ENCODE measurements at places on chromosomes 1 and 21. TPM values are rescaled to one million over a fixed set of nuclear protein-coding genes. Genes with fewer than 3 reads are reported as not detected.

GRCh38 chr1:233863901-233864545, 40.5 kb upstream of the SLC35F3 start:
- no peak for DNase-seq

DNA sequence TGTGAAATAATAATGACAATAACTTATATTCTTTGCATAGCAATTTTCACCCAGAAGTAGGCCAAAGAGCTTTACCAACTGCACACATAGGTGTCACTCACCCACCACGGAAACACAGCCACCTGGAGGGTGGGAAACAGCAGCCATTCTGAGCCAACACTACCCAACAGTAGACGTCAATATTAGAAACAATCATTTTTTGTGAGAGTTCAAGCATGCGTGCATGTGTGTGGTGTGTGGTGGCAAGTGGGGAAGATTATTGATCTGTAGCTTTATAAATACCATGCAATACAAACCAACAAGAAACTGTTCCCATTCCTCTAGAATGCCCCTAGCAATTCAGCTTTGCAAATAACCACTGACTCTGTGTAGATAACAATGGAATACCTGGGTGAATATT, 19.1 kb downstream of the PROX1 start:
- no peak for DNase-seq

- no peak for DNase-seq
Observed at GRCh38 chr1:185674201-185674600, 60.0 kb upstream of the HMCN1 start.

GRCh38 chr21:15742052-15742670, 12.4 kb downstream of the USP25 start:
- DNase-seq, result no peak

GRCh38 chr21:32411350-32412161, 950 bp upstream of the EVA1C start:
- peak; percentile 93 for DNase-seq

DNA sequence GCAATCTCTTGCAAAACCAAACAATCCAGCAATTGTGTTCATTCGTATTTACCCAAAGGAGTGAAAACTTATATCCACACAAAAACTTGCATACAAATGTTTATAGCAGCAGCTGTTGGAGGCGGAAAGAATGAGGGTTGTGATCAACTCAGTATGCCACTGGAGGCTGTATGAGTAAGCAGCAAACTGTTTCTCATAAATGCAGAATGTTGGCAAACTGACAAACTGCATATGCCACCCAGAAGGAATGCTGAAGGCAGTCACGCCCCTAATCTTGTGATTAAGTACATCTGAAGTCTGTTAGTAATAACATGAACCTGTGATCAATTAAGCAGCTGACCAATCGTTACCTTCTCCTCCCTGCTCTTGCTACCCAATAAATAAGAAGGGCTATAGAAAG, 60.5 kb upstream of the CR2 start:
- no peak for DNase-seq

- DNase-seq, result no peak
Observed at GRCh38 chr1:77313491-77313890, 31.7 kb downstream of the AK5 start.

- no peak for DNase-seq
Observed at GRCh38 chr1:156229809-156230472, 12.0 kb upstream of the BGLAP start.

DNA sequence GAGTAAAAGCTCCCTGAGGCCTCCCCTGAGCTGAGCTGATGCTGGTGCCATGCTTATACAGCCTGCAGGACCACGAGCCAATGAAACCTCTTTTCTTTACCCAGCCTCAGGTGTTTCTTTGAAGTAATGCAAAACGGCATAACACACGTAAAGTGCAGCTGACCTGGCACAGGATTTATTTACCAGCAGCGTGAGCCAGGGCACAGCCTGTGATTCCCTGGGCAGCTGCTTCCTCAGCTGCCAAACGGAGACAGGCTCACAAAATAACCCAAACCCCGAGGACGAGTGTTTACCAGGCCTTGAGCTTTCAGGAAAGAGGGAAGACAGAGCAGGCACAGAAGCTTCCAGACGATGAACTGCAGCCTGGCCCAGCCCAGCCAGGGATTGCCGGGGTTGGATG, 120.6 kb upstream of the ARHGEF16 start:
- no peak for DNase-seq

DNA sequence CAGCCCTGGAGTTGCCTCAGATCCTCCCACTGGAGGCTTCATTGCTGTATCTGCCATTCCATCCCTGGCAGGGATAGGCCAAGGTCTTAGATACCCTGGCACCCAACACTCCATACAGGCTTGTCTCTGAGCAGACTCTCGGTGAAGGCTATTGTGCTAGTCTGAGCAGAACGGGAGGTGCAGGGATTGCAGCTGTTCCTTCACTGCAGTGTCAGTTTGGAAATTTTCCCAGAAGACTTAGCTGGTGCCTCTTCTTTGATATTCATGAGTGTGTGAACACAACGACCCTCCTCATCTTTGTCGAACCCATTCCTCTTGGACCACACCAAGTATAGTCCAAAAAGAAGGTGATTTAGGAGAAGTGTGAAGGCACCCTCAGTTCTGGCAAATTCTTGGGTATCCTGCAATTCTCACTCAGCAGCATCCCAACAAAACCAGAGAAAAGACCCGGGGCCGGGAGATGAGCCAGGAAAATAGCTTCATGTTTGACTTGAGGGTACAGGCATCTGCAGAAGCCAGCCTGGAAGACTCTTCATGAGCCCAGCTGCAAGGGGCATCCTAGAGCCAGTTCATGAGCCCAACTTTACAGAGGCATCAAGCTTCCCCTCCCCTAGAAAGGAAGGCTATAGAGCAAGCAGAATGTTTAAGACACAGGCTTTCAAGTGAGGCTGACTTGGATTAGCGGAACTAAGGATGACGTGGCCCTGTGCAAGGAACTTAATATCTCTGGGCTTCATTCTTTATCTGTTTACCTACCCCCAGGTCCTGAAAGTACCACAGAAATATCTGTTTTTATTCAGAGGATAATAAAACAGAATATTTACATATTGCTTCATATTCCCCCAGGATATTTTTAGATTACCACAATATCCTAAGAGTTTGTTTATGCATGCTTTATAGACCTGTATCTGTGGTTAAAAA, 38.8 kb upstream of the HAO2 start:
- no peak for DNase-seq

DNA sequence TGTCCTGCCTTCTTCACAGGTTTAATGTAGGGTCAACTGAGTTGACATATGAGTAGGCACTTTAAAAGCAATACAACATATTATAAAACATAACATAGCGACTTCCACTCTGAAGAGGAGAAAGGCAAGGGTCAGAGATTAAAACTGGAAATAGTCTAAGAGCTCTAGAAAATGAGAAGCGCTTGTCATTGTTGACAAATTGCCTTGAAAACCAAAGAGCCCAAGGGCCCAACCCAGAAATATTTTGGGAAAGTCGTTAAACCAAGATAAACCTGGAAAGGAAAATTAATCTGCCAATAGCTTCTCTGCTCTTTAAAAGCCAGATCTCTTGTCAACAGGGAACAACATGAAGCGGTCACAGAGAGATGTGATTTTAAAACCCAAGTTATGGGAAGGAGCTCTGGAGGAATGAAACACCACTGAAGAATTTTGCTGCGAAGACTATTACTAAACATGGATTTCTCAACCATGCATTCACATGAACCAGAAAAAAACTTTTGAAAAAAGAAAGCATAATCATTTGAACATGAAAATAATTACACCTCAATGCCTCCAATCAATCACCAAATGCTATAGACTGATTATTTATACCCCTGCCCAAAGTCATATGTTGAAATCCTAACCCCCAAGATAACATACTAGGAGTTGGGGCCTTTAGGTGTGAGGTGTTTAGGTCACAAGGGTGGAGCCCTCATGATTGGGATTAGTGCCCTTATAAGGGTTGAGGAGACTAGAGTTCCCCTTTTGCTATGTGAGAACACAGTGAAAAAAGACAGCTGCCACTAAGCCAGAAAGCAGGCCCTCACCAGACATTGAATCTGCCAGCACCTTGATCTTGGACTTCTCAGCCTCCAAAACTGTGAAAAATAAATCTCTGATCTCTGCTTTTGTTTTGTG, 33.0 kb upstream of the MTF1 start:
- no peak for DNase-seq

DNA sequence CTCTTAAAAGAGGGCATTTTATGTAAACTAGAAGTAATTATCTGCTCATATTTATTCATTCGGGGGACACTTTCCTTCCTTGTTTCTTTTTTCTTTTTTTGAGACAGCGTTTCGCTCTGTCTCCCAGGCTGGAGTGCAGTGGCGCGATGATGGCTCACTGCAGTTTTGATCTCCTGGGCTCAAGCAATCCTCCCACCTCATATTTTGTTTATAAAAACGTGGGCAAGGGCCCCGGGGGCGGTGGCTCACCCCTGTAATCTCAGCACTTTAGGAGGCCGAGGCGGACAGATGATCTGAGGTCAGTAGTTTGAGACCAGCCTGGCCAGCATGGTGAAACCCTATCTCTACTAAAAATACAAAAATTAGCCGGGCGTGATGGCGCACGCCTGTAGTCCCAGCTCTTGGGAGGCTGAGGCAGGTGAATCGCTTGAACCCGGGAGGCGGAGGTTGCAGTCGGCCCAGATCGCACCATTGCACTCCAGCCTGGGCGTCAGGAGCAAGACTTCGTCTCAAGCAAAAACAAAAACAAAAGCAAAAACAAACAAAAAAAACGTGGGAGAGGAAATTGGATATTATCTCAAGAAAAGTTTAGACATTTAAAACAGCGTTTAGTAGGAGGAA, 926 bp upstream of the DFFA start:
- no peak for DNase-seq

DNA sequence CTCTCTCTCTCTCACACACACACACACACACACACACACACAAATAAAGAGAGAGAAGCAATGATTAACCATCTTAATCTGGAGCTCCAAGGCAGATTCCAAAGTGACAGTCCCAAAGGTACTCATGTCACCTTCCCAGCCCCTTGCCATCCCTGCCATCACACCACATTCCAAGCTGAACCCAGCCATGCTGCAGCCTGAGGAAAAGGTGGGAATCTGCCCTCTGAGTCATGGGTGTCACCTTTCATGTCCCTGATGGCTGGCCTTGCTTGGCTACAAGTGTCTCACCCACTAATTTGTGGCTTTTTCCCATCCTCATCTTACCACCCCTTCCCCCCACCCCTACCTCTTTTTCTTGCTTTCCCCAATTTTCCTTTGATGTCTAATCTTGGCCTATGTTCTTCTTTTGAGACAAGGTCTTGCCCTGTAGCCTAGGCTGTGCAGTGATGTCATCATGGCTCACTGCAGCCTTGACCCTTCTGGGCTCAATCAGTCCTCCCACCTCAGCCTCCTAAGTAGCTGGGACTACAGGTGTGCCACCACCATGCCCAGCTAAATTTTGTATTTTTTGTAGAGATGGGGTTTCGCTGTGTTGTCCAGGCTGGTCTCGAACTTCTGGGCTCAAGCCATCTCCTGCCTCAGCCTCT, 3.2 kb downstream of the ANXA9 start:
- no peak for DNase-seq

- peak; percentile 72 for DNase-seq
Observed at GRCh38 chr1:29258976-29259801, 22.9 kb downstream of the PTPRU start.

- no peak for DNase-seq
Observed at GRCh38 chr1:25805863-25806225, 5.9 kb downstream of the SELENON start.

DNA sequence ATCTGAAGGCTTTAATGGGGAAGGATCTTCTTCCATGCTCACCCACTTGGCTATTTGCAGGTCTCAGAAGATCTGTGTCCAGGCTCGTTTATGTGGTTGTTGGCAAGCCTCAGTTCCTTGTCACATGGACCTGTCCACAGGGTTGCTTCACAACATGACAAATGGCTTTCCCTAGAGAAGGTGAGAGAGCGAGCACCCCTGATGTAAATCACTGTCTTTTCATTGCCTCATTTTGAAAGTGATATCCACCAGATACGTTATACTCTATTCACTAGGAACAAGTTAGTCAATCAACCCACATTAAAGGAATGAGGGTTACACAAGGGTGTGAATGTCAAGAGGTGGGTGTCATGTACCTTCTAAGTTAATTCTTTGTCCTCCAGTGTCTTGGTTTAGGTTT, 433.3 kb downstream of the RPS6KC1 start:
- DNase-seq, result no peak

DNA sequence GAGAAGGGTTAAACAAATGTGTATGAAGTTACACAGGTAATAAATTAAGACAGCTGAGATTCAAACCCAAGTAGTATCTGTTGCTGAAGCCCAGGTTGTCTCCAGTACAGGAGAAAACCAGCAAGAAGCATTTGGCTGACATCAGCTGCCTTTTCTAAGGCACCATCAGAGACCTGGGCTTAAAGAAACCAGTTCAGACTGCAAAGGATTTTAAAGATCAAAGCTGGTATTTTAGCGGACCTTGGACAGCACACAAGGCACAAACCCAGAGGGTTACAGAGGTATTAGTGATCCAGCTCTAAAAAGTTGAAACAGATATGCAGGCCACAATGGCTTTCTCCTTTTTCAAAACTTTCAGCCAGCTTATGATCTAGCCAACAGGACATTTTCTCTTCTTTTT, 23.4 kb downstream of the BEND5 start:
- no peak for DNase-seq

DNA sequence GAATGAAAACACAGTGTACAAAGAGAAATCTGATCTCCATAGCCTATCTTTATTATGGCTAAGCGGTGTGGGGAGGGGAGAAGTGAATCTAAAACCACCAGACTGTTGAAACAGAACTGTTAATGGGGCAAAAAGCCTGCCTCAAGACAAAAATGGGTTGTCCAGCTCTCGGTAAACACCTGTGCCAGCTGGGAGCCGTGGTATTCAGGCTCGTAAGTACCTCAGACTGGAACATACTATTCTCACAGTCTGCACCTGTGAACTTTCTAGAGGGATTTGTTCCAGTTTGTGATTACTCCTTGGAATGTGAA, 42.7 kb upstream of the ATP1A1 start:
- no peak for DNase-seq

The NR0B2 gene
- 5.7 TPM for total RNA-seq

The S100A7 gene
- not detected for total RNA-seq

The G0S2 gene
- total RNA-seq, result 246 TPM

The NCAM2 gene
- total RNA-seq, result 2.8 TPM

The KIAA0040 gene
- total RNA-seq, result 9.7 TPM

The AKNAD1 gene
- total RNA-seq, result not detected

The HECTD3 gene
- total RNA-seq, result 18.4 TPM

The GPR37L1 gene
- total RNA-seq, result not detected

The CFHR5 gene
- not detected for total RNA-seq

The MROH7 gene
- 14.3 TPM for total RNA-seq

The VWA1 gene
- total RNA-seq, result 35.3 TPM

The PLEKHM2 gene
- total RNA-seq, result 93.1 TPM
